ENCODE measurements at places on chromosomes 13 and 19.

GRCh38 chr13:110836605-110836903, 78.3 kb downstream of the ANKRD10 start:
- no peak for DNase-seq

DNA sequence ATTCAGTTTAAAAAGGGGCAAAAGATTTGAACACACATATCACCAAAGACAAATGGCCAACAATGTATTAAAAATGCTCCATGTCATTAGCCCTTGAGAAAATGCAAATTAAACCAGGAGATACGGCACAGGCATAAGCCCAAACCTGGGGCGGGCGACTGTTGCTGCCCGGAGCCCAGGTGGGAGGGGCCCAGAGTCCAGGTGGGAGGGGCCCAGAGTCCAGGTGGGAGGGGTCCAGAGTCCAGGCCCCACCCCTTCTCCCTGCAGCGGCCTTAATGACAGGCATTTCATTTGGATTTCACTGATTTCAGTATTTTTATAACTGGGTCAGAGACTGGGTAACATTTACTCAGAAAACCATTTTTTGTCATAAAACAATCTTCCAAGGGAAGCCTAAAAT, 78.2 kb downstream of the RASA3 start:
- no peak for DNase-seq

DNA sequence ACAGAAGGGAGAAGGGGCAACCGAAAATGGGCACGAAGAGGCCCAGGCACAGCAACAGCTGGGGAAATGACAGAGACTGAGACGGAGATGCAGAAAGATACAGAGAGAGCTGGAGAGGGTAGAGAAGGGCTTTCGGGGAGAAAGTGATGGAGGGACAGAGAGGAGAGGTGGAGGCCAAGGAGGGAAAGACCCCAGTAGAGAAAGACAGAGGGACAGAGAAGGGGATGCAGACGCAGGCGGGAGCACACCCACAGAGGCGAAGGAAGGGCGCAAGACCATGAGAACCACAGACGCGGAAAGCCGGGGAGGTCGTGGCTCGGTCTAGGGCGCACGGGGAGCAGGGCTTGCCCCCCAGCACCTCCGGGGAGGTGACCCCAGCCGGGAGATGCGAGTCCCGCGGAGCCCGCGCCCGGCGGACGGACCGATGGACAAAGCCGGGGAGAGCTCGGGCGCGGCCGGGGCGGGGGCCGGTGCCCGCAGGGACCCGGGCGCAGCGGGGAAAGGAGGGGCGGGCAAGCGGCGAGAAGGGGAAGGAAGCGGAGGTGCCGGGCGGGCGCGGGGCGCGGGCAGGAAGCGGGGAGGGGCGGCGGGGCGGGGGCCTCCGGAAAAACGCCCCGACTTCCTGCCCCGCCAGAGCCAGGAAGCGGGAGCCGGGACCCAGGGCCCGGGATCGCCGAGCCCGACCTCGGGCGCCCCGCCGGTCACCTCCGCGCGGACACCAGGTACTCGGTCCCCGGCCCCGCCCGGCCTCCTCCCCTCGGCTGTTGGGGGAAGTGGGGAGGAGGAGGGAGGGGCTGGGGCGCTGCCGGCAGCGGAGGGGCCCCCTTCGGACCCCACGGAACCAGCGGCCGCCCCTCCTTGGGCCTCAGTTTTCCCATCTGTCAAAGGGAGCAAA, at the start of gene ARHGEF1:
Gene ARHGEF1 (plus strand): TSS at position 617 of the 895 bp plus-strand sequence. CDS start 4,899 bp downstream, outside the sequence.
- no peak for DNase-seq

DNA sequence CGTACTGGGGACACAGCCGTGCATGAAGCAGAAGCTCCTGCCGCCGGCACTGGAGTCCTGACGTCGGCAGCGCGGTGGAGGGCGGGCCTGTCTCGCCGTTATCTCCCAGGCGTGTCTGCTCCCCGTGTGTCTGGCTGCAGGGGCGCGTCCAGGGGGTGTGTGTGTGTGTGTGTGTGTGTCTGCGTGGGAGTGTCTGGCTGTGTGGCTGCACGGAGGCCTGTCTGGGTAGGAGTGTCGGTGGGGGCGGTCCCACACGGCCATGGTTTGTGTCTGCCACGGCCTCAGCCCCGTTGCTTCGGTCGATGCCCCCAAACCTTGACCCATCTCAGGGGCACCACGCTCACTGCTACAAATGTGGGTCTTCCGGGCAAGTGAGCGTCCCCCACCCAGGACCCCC, 18.3 kb downstream of the ARID3A start:
- DNase-seq = no peak

DNA sequence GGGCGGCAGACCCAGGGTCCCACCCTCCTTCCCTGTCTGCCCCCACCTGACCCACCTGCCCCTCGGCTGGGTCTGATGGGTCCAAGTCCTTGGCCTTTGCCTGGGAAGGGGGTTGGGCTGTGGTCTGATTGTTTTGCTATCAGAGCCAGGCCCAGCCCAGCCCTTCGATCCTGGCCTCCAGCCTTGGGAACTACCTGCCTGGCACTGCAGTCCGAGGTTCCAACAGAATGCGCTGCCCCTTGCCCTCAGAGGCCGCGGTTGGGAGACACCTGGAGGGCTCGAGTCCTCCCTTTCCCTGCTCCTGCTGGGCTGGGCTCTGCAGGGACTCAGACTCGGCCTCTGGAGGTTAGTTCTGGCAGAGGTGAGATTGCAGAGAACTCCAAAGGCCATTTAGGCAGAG, 1.6 kb downstream of the CCL25 start:
- no peak for DNase-seq

GRCh38 chr19:56253737-56254136, 18.8 kb upstream of the EDDM13 start:
- DNase-seq = no peak

- peak; percentile 27 for DNase-seq
These were observed 1.2 kb downstream of the CDC34 start for GRCh38 chr19:532561-533363.

- DNase-seq = peak; percentile 62
These were observed 158.9 kb downstream of the ZIC5 start for GRCh38 chr13:99812625-99813024.

GRCh38 chr13:68185444-68186141, 955.5 kb upstream of the PCDH9 start:
- no peak for DNase-seq

GRCh38 chr19:2722541-2723344, 1.6 kb upstream of the DIRAS1 start:
- DNase-seq = peak; percentile 80

GRCh38 chr19:15235781-15236180, 3.5 kb upstream of the EPHX3 start:
- no peak for DNase-seq

DNA sequence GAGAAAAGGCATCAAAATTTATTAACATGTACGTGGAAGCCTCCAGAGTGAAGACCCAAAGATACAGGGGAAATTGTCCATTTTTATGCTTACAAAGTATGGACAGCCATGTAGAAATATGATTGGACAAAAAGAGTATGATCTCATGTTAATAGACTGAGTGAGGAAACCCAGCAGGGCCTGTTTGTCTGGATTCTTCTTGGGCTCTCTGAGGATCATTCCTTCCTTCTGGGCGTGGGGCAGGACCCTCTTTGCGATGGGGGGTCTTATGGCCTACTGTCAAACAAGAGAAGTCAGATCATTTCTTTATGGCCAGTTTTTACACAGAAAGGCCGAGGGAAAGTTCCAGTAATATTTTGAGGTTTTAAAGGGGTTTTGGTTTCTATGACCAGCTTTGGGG, 110.8 kb downstream of the ESD start:
- no peak for DNase-seq

DNA sequence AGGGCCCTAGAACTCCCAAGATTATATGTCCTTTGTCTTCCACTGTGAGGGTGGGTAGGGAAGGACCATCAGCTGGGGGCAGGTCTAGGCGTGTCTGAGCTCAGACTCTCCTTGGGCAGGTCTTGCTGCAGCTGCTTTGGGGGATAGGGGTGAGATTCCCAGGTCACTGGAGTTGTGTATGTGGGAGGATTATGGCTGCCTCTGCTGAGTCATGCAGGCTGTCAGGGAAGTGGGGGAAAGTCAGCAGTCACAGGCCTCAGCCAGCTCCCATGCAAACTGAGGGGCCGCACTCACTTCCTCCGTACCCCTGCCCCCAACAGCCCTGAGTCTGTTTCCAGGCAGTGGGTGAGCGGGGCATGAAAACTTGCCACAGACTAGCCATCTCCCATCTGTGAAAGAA, 600.8 kb downstream of the DIAPH3 start:
- DNase-seq = no peak

DNA sequence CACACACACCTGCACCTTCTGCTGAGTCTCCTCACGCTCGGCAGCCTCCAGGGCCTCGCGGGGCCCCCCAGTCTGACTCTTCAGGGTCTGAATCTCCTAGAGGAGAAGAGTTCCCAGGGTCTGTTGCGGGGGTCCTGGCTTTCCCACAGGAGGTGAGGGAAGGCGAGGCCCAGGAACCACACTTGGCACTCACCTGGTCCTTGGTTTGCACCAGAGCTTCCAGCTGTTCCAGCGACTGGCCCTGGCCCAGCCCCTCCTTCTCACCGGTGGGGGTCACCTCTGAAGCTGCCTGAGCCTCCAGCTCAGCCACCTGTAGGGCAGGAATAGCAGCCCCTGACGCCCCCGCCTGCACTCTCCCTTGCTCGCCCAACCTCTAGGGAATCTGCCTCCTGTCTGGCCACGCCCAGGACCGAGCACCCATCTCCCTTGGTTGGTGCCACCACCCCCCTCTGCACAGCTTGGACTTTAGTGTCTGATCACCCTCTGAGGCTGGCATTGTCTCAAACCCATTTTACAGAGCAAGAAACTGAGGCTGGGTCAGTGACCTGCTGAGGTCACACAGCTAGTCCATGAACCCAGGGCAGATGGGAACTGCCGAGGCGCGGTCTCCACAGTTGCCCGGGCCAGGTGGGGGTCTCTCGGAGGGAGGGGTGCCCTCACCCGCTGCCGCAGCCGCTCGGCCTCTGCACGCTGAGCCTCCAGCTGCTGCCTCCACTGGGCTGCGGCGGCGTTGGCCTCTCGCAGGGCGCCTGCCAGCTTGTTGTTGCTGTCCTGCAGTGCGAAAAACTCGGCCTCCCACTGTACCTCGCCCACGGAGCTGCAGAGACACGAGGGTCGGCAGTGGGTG, 9.5 kb downstream of the HOMER3 start:
- no peak for DNase-seq

DNA sequence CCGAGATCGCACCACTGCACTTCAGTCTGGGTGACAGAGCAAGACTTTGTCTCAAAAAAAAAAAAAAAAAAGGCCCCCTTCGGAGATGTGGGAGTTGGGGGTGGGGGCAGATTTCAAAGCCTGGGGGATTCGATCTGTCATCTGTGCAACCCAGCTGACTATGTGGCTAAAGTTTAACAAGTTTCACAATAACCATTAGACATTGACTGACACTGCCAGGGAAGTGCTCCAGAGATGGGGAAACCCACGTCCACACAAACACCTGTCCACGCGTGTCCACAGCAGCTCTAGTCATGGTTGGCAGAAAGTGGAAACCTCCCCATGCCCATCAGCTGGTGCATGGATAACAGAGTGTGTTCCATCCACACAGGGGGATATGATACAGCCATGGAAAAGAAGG, 37.6 kb upstream of the HOMER3 start:
- DNase-seq = no peak

GRCh38 chr13:61247149-61247936, 168.3 kb downstream of the PCDH20 start:
- no peak for DNase-seq

Measured in T1000 (cell line).